Parietal lobe (tissue), 2 donors: ENCODE measurements at places on chromosomes 2 and 18. TPM values are rescaled to one million over a fixed set of nuclear protein-coding genes. Genes with fewer than 3 reads are reported as not detected.

The RTP5 gene
- 3.1 TPM for total RNA-seq

The MYL1 gene
- total RNA-seq = not detected

The EN1 gene
- not detected for total RNA-seq

The ESPNL gene
- not detected for total RNA-seq

The PRR30 gene
- not detected for total RNA-seq

The FBLN7 gene
- total RNA-seq = 2.5 TPM

The TEX44 gene
- total RNA-seq = not detected

The AKAIN1 gene
- 3.8 TPM for total RNA-seq

The MC2R gene
- total RNA-seq = not detected

The UGT1A7 gene
- not detected for total RNA-seq

The TMEM247 gene
- not detected for total RNA-seq

The MC4R gene
- 1.3 TPM for total RNA-seq

The GALR1 gene
- total RNA-seq = 0.31 TPM

The OBSL1 gene
- total RNA-seq = 79.5 TPM

The ABCG5 gene
- total RNA-seq = not detected

The CAPN14 gene
- 4.1 TPM for total RNA-seq

The DLGAP1 gene
- total RNA-seq = 277 TPM

The UGGT1 gene
- total RNA-seq = 60.1 TPM

The HOXD9 gene
- total RNA-seq = not detected

The KIAA2012 gene
- 1.9 TPM for total RNA-seq

The GPR148 gene
- not detected for total RNA-seq

The REG1A gene
- total RNA-seq = not detected

The HJURP gene
- total RNA-seq = 3.8 TPM

The VSNL1 gene
- 19.7 TPM for total RNA-seq

The SLC4A3 gene
- total RNA-seq = 34.4 TPM

The KCNG2 gene
- 0.31 TPM for total RNA-seq

The TYW5 gene
- 23.2 TPM for total RNA-seq

The CCNT2 gene
- total RNA-seq = 135 TPM

The PROC gene
- not detected for total RNA-seq

The LOXL3 gene
- total RNA-seq = 19.4 TPM

The BMP10 gene
- total RNA-seq = not detected

The PRKAG3 gene
- not detected for total RNA-seq

The ANXA4 gene
- total RNA-seq = 6.6 TPM

The SERPINB12 gene
- total RNA-seq = not detected

The FMNL2 gene
- total RNA-seq = 123 TPM

The NT5DC4 gene
- total RNA-seq = not detected

The TRABD2A gene
- 1.6 TPM for total RNA-seq
